ENCODE measurements at places on chromosomes 1 and 21.

- no peak for DNase-seq
These were observed 21.1 kb downstream of the TTC13 start for GRCh38 chr1:230957580-230957989.

- DNase-seq = no peak
These were observed 1483.5 kb downstream of the MRPL39 start for GRCh38 chr21:24123785-24124184.

DNA sequence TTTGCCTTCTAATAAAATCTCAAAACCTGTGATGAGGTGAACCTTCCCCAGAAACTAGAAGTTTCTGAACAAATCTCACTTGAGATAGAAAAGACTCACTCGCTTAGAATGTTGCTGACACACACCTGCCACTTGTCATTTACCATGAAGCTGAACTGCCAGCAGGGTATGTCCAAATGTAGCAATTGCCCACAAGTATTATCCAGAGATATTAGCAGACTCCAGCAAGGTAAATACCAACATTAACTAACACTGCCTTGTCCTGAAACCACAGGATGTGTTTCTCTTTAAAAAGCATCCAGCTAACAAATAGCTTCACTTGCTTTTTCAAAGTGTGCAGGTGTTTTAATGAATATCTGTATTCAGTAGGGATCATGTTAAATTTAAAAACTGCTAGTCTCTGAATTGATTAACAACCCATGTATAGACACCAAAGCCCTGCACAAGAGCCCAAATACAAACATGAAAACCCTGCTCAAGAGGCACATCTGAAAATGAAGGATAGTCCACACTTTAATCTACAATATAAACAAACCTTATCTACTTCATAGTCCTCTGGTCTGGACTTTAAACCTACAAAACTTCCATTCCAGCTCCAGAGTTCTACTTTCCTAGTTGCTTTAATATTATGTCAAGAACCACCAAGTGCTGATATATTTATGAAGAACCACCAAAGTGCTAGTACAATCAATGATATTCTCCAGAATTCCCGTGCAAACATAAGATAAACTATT, 19.3 kb downstream of the KRTAP8-1 start:
- peak; percentile 49 for DNase-seq

DNA sequence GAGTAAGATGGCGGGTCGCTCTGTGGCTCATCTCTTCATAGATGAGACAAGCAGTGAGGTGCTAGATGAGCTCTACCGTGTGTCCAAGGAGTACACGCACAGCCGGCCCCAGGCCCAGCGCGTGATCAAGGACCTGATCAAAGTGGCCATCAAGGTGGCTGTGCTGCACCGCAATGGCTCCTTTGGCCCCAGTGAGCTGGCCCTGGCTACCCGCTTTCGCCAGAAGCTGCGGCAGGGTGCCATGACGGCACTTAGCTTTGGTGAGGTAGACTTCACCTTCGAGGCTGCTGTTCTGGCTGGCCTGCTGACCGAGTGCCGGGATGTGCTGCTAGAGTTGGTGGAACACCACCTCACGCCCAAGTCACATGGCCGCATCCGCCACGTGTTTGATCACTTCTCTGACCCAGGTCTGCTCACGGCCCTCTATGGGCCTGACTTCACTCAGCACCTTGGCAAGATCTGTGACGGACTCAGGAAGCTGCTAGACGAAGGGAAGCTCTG, 2.4 kb downstream of the TNFAIP8L2 start:
- no peak for DNase-seq

GRCh38 chr21:42839271-42840231, 39.8 kb downstream of the WDR4 start:
- no peak for DNase-seq

GRCh38 chr1:87961992-87962391, 633.3 kb downstream of the LMO4 start:
- DNase-seq = no peak

GRCh38 chr1:224559981-224560728, 56.0 kb upstream of the CNIH3 start:
- DNase-seq = no peak

- DNase-seq = peak; percentile 45
These were observed 698 bp downstream of the MOV10 start for GRCh38 chr1:112674986-112675727.

DNA sequence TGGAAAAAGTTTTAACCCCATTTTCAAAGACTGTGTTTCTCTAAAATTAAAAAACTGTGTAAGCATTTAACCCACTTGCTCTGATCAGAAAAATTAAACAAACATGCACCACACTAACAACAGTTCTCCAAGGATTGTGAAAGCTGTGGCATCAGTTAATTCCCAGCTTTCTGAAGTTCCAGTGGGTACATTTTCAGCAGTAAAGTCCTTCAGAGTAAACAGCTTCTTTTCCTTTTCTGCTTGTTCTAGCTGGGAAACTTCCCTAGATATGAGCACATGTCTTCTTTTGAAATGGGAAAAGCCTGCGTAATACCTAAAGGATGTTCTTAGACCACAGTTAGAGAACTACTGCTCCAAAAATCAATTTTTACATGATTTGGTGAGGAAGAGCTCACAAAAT, 11.1 kb downstream of the PRRX1 start:
- no peak for DNase-seq

DNA sequence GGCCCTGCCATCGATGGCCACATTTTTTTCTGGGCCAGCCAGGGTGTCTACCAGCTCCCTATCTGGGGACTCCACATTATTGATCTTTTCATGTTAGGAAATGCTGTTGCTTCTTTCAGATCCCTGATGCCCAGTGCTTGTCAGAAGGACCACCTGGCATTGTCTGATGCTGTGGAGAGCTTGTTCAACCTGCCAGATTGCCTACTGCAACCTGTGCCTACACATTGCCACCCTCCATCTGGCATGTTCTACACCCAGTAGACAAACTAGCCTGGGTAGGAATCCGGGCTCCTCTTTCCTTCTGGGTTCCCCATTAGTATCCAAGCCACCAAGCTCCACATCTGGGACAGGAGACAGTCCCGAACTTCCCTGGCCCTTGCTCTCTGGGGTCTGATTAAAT, 274.0 kb upstream of the KIAA0040 start:
- DNase-seq = no peak

- DNase-seq = no peak
These were observed 41.1 kb downstream of the TENT5C start for GRCh38 chr1:117646956-117647355.

DNA sequence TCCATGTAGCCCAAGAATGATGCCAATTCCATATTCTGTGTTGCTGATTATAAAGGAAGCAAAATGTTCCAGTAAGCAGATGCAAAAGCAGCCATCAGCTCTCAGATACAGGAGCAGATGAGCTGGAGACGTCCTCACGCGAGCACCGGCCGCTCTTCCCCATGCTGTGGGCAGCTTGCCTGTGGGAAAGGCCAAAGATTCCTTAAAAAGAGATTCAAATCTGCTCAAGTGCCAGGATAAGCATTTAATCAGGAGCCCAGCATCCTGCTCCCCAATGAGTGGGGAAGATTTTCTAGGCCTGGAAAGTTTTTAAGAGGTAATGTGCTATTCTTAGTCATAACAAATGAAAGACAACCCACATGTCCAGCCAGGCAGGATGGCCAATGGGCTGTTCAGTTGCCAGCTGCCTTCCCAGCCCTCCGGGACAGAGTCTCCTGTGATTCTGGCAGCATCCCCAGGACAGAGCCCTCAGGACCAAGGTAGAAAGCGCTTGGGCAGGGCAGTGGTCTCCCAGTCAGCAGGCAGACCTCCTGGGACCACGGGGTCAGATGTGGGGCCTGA, 108.2 kb upstream of the TMPRSS2 start:
- DNase-seq = no peak

GRCh38 chr1:238343852-238344251, 453.1 kb upstream of the ZP4 start:
- DNase-seq = no peak

GRCh38 chr1:205162301-205162700, 40.5 kb upstream of the RBBP5 start:
- DNase-seq = no peak

GRCh38 chr1:241696172-241696814, 44.2 kb downstream of the WDR64 start:
- no peak for DNase-seq

- no peak for DNase-seq
These were observed 207.5 kb upstream of the SAMSN1 start for GRCh38 chr21:14753466-14754258.

- DNase-seq = no peak
These were observed 61.2 kb downstream of the DISP3 start for GRCh38 chr1:11539850-11540772.

DNA sequence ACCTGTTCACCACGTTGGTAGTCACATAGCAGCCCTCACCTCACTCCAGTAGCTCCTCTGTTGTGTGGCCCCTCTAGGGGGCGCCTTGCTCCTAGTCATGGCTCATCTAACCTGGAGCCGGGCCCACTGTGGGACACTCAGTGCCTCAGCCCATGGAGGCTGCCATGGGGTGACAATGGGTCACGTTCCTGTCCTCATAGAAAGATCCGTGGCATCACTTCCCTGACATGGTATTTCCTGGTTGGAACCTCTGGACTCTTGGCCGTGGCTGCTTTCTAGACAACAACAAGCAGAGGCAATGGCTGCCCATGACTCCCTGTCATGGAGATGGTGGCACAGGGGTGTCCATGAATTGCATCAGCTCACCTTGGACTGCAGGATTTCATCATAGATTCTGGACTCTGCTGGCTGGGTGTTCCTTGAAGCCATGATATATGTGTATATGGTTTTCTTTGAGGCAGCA, 27.5 kb upstream of the SLAMF6 start:
- no peak for DNase-seq

DNA sequence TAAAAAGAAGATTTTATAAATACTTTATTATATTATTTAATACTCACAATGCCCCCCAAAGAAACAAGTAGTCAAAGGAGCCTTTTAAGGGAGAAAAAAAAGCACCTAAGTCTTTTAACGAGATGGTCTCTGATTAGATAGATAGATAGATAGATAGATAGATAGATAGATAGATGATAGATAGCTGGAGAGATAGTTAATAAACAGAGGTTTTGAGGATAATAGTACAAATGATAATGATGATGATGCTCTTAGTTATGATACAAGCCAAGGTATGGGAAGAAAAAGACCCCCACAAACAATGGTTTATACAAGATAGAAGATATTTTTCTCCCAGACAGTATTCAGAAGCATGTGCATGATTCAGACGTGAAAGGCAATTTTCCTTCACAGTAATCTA, 14.6 kb upstream of the EDEM3 start:
- DNase-seq = no peak

DNA sequence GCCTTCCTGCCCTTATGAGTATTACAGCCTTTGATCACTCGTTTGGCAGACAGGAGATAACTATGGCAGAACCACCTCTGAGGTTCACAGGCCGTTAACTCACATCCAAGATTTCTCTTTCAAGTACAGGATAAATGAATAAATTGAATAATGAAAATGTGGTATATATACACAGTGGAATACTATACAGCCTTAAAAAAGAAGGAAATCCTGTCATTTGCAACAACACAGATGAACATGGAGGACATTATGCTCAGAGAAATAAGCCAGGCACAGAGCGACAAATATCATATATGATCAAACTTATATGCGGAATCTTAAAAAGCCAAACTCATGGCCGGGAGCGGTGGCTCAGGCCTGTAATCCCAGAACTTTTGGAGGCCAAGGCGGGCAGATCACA, 32.6 kb downstream of the TGFBR3 start:
- no peak for DNase-seq

- peak; percentile 6 for DNase-seq
These were observed 25.3 kb downstream of the SLC30A7 start for GRCh38 chr1:100921110-100921706.

DNA sequence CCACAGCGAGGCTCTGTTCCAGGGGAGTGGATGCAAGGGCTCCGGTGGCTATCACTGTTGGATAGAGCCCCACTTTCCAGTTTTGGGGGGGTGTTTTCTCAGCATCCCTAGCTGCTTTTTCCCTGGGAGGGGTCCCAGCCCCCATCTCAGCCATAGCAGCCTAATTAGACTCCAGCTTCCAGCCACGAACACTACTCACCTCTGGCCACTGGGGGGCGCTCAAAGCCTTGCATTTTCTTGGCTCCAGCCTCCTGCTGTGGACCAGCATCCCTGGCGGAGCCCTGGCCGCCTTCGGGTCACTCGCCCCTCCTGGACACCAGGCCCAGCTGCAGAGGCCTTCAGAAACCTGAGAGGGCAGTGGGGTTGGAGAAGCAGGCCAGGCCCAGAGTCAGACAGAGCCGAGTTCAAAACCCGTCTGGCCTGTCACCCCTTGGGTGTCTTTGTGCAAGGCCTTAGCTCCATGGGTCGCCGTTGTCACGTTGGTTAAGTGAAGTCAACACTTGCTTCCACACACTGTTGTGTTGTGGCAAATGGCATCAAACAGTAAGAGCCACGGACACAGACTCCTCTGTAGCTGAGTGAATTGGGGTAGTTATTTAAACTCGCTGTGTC, 93.5 kb upstream of the ACTL8 start:
- DNase-seq = peak; percentile 79

- DNase-seq = no peak
These were observed 63.5 kb downstream of the SKI start for GRCh38 chr1:2291577-2291976.

- DNase-seq = no peak
These were observed 12.0 kb downstream of the SMG7 start for GRCh38 chr1:183484254-183484653.

GRCh38 chr1:174786760-174787159, 213.0 kb upstream of the CACYBP start:
- no peak for DNase-seq

GRCh38 chr1:145891143-145891542, 5.5 kb upstream of the ANKRD35 start:
- no peak for DNase-seq

- no peak for DNase-seq
These were observed 3.6 kb upstream of the FHAD1 start for GRCh38 chr1:15243275-15244043.

- DNase-seq = no peak
These were observed 57.9 kb upstream of the AJAP1 start for GRCh38 chr1:4596486-4596885.

- DNase-seq = peak; percentile 91
These were observed 451 bp upstream of the CASP9 start for GRCh38 chr1:15524283-15525049.

- DNase-seq = no peak
These were observed 179.7 kb upstream of the LRRC7 start for GRCh38 chr1:69388044-69388443.

DNA sequence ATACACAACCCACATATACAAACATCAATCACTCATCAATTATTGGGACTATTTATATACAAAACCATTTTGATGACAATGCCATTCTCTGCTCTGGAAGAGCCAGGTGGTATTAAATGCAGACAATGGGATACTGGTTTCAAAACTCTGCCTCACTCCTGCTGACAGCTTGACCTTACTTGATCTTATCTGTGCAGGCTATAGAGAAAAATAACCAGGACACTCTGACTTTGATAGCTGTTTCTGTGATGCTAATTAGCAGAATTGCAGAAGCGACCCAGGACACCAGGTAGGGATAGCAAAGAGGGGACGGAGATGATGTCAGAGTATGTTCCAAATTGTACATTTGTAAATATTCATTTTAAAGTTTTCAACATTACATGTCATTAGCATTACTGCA, 89.5 kb downstream of the OLFM3 start:
- DNase-seq = no peak

GRCh38 chr21:40463176-40463575, 383.8 kb downstream of the DSCAM start:
- DNase-seq = no peak

- no peak for DNase-seq
These were observed 22.0 kb downstream of the GFI1 start for GRCh38 chr1:92464588-92465255.
